Non-pigmented ciliary epithelial cell (primary cell): ENCODE measurements at places on chromosomes 1 and 21.

GRCh38 chr1:119758584-119758983 lies 10.1 kb downstream of the HMGCS2 start:
- DNase-seq = no peak

DNA sequence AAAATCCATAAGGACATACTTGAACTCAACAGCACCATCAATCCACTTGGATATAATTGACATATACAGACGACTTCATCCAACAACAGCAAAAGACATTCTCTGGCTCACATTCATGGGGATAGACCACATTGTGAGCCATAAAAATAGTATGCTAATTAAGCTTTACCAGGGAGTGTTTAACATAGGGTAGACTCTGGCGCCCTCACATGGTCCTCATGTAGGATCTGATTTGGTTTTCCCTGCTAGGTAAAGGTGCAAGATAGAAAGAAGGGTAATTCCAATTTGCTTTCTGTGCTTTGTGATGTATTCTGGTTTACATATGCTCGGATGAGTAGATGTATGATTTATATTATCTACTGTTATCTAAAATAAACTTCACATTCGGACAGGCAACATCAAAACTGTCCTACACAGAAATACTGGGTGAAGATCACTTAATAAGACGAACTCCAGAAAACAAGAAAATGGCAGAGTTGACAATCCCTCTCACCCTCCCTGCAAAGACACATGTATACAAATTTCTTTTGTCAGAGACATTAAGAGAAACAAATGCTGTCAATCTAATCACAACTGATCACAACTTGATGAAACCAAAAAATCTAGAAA lies 27.7 kb downstream of the CR1L start:
- peak; percentile 10 for DNase-seq

DNA sequence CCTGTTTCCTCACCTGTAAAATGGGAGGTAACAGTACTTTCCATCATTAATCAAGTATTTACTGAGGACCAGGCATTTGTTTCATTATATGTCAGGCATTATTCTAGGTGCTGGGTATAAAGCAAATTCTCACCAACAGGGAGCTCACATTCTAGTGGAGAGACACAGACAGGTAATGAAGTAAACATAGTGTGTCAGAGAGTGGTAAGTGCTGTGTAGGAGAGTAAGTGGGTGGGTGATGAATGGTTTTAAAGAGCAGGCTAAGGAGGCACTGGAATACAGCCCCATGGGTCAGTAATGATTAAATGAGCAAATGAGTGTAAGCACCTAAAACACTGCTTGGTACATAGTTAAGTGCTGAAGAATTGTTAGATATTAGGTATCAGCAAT lies 60.4 kb downstream of the DNTTIP2 start:
- DNase-seq = no peak

GRCh38 chr1:153831026-153831425 lies 55.8 kb downstream of the SLC27A3 start:
- DNase-seq = no peak

DNA sequence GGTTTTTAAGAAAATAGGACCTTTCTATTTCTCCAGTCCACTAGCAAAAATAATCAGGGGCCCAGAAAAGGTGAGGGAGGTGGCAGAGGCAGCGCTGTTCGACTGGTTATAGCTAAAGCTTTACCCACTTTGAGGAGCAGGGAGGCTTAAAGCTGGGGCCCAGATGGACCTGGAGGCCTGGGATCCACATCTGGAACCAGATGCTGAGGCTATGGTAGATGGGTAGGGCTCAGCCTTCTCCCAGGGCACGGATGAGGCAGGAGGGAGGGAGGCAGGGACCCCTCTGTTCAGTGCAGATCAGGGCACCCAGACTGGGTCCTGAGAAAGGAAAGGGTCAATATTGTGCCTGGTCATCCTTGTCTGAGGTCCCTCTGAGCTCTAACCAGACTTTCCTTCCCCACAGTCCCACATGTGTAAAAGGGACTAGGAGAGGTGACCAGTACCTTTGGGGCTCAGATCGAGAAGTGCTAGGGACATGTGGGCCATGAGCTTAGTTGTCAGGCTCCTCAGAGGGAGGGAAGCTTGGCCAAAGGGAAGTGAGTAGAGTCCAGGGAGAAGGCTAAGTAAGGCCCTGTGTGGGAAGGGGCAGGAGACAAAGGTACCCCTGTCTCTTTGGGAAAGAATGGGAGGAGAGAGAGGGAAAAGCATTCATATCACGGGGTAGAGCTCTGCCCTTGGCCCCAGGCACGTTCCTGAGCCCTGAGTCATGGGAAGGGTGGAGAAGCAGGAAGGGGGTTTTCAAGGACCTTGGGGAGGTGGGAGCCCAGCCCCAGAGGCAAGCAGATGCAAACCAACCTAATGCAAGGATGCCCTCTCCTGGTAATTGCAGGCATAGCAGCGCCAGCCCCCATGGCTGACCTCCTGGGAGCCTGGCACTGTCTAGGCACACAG lies 15.4 kb downstream of the LMNA start:
- peak; percentile 89 for DNase-seq

DNA sequence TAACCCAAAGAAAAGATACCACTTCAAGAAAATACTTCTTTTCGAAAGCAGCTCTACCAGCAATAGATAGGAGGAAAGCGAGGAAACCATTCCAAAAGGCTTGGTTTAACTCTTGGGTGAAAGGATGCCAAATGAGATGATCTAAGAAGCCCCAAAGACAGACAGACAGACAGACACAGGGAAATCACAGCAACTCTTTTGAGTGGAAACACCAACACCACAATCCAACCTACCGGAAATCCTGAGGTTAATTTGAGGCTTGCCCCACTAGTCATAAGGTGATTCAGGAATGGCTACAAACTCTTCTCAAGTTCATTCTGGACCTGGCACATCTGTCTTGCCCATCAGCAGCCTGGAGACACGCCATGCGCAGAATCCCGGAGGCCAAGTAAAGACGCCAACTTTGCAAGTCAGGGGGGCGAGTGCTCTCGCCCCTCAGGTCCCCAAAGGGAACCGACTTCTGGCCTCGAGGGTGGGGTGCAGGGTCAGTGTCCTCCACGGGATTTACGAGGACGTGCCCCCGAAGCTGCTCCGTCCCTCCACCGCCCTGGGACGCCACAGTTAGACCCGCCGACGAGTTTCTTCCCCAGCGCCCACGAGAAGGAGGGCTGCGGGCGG lies 778 bp downstream of the EVI5 start:
- DNase-seq = no peak

GRCh38 chr1:175317309-175317708 lies 124.7 kb upstream of the KIAA0040 start:
- no peak for DNase-seq

- no peak for DNase-seq
Measured at GRCh38 chr1:82867781-82868180, 1067.0 kb downstream of the ADGRL2 start.

DNA sequence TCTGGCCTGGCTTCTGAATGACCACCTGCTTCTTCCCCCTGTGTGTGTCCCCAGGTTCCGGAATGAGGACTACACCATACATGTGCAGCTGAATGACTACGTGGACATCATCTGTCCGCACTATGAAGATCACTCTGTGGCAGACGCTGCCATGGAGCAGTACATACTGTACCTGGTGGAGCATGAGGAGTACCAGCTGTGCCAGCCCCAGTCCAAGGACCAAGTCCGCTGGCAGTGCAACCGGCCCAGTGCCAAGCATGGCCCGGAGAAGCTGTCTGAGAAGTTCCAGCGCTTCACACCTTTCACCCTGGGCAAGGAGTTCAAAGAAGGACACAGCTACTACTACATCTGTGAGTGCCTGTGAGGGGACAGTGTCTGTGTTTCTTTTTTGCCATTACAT lies 3.6 kb downstream of the EFNA1 start:
- no peak for DNase-seq
